Fibroblast of skin of left biceps (primary cell): ENCODE measurements at places on chromosomes 3 and 15.

GRCh38 chr3:133691273-133692107 is 29.7 kb upstream of the TOPBP1 start:
- DNase-seq, result no peak

GRCh38 chr3:10977892-10978510 is 14.5 kb upstream of the SLC6A1 start:
- peak; percentile 39 for DNase-seq

DNA sequence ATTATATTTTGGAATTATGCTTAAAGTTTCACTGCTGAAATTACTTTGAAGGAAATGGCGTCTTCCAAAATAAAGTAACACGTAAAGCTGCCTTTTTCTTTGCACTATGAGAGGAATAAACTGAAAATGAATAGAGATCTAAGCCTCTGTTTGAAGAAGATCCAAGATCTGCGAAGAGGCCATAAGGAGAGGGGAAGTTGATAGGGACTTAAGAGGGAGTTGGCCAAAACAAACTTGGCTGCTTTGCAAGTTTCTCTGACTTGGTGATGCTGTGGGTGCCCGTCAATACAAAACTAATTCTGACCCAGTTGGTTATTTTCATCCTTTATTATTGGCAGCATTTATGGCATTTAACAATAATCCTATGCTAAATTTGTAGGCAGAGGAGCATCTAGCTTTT is 190.2 kb upstream of the GBE1 start:
- DNase-seq, result no peak

DNA sequence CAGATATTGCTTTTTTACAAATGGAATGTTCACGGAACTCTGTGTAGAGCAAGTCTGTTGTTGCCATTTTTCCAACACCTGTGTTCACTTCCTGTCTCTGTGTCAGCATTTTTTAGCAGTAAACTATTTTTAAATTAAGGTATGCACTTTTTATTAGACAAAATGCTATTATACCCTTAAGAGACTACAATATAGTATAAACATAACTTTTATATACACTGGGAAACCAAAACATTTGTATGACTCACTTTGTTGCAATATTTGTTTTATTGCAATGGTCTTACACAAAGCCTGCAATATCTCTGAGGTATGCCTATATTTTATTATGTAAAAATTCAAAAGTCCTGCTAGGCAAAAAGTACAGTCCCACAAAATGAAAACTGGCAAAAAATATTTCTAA is 39.8 kb upstream of the FGF7 start:
- DNase-seq, result peak; percentile 1

DNA sequence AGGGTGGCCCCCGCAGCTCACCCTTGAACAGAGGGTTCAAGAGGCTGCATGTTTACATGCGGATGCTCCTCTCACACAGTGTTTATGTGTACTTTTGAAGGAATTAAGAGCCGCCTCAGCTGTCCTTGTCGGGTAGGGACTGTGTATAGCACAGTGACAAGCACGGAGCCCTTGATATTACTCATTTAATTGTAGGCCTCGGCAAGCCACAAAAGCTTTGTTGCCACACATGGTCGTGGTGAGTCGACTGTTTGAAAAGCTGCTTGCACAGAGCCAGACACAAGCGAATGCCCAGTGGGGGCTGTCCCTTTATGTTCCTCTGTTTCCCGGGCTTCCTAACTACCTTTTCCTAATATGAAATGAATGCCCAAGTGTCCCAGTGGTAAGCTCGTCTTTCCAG is 4.5 kb downstream of the ESYT3 start:
- no peak for DNase-seq

DNA sequence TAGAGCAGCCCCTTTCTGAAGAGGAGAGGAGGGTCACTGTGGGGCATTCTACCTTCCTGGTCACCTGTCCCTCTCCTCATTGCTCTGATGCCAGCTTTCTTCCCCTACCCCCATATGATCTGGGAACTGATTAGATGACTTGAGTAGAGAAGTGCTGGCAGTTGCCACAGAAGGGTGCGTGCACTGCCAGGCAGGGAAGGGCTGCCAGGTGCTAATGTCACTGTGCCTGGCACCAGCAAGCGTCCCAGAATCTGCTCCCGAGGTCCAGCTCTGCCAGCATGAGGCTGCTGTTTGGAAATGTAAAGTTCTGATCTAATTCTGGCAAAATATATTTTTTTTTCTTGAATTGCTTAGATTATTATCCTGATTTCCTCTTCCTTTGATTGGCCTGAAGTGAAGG is 52.8 kb downstream of the PPM1L start:
- DNase-seq, result no peak

GRCh38 chr3:134929976-134930375 is 134.9 kb downstream of the EPHB1 start:
- DNase-seq, result no peak

GRCh38 chr3:195748661-195749060 is 27.9 kb downstream of the MUC20 start:
- DNase-seq, result no peak

DNA sequence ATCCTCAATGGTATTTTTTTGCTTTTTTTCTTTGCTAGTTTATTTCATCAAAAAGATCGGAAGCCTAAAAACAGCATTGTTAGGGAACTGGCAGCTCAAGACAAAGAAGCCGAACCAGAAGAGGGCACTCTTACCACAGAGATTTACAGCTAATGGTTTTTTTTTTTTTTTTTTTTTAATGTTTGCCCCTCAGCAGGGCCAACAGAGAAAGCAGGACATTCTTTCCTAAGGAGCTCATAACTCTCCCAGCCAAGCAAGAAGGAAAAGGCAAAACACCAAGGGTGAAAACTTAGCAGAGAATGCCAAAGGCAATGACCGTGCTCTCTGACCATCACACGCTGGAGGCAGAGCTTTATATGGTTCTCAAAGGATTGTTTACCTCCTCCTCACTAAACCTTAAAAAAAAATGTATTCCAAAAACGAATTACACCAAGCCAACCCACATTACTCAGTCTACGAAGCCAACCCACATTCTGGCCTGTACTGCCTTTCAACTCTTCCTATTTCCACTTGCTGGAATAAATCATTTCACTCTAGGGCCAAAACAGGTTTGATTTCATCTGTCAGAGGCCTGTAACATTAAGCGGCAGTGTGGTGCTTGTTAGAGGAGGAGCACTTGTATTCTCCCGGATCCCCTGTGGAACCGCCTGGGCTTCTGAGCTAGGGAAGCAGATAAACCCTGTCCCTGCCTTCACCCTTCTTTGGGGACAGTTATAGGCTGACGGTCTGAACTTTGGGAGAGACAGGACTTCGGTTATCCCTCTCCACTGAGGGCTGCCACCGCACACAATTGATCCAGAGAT is 35.6 kb upstream of the GYG1 start:
- peak; percentile 76 for DNase-seq

- no peak for DNase-seq
Observed at GRCh38 chr3:20325563-20325962, 139.6 kb upstream of the SGO1 start.

DNA sequence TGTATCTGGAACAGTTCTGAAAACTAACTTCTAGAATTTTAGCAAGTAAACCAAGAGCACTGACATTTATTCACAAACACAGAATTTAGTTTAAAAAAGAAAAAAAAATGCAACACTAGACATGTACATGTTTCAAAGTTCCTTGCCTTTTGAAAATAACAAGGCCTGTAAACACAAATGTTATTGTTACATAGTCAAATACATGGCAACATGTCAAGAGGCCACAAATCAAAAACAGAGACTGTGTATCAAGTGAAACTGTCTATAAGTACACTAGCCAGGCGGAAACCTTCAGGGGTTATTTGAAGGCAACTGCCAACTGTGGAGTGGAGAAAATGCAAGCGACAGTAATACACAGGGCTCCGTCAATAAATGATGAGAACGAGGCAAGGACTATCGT is 547.6 kb downstream of the FOXP1 start:
- no peak for DNase-seq

DNA sequence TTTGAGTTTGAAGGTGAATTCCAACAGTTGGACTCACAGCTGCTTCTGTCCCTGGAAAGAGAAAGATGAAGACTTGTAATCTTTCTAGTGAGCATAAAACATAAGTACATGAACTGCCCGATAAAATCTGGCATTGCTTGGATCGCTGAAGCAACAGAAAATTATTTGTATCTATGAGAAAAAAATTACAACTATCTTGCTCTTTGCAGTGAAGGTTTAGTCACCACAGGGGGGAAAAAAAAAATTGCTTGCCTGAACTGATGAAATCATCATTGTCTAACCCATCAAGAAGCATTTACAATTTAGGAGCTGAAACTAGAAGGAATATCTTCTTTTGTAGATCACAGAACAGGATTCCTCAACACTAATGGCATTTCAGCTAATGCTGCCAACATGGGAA is 20.0 kb downstream of the TMEM207 start:
- DNase-seq, result peak; percentile 18

GRCh38 chr3:38698760-38699159 is 49.3 kb upstream of the SCN5A start:
- no peak for DNase-seq

GRCh38 chr3:142817897-142818296 is 71.0 kb downstream of the PCOLCE2 start:
- no peak for DNase-seq

GRCh38 chr3:194571491-194572142 is 61.6 kb downstream of the TMEM44 start:
- no peak for DNase-seq

DNA sequence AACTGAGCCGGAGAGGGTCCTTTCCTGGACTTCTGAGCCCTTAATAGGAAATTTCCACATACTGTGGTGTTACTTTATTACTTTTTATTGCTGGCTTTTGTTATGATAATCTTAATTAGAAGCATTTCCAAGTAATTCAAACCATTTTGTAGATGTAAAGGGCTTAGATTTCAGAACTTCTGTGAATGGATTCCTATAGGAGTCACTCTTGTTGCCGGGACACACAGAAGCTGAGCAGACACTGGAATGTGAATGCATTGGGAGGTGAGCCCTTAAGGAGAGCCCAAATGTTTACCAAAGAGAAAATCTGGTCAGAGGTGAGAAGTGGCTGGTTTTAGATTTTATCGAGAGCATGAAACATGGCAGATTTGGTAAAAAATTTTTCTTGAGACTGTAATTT is 87.4 kb downstream of the FNDC3B start:
- DNase-seq, result no peak

- no peak for DNase-seq
Observed at GRCh38 chr3:156614642-156615511, 59.5 kb upstream of the TIPARP start.

DNA sequence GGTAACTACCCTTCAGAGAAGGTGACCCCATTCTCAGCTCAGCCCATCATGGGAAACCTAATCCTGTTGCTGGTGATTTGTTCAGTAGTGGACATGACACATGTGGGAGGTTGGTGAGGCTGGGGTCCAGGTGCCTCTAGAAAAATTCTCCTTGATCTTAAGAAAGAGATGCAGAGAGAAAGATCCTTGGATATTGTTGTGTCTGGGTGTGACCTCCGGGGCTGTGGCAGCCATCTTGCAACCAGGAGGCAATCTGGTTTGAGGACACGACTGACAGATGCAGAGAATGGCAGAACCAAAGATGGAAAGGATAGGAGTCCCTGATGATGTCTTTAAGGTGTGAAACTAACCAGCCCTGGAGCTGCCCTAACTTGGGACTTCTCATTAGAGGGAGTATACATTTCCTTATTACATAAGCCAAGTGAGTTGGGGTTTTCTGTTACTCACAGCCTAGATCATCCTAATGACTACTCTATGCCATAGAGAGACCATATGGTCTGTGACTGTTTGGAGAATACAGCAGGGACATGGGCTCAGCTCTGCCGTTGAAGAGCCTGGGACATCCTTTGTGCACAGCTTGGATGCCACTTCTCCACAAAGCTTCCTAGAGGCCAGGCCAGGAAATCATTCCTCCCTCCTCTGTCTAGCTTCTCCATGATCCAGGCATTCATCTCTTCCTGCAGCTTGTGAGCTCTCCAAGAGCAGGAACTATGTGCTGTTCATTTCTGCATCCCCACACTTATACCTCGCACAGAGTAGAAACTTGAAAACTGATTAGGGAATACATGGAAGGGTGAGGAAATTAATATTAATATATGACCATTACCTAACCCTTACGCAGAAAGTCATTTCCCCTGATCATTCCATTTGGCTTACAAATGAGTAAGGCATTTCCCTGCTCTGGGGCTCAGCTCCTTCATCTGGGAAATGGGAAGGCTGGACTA is 45.9 kb downstream of the HRH1 start:
- DNase-seq, result no peak

- DNase-seq, result no peak
Observed at GRCh38 chr3:154900816-154901215, 179.3 kb upstream of the MME start.

- no peak for DNase-seq
Observed at GRCh38 chr3:187758318-187758955, 13.2 kb upstream of the BCL6 start.

GRCh38 chr3:43659250-43659880 is 31.4 kb upstream of the ABHD5 start:
- no peak for DNase-seq

DNA sequence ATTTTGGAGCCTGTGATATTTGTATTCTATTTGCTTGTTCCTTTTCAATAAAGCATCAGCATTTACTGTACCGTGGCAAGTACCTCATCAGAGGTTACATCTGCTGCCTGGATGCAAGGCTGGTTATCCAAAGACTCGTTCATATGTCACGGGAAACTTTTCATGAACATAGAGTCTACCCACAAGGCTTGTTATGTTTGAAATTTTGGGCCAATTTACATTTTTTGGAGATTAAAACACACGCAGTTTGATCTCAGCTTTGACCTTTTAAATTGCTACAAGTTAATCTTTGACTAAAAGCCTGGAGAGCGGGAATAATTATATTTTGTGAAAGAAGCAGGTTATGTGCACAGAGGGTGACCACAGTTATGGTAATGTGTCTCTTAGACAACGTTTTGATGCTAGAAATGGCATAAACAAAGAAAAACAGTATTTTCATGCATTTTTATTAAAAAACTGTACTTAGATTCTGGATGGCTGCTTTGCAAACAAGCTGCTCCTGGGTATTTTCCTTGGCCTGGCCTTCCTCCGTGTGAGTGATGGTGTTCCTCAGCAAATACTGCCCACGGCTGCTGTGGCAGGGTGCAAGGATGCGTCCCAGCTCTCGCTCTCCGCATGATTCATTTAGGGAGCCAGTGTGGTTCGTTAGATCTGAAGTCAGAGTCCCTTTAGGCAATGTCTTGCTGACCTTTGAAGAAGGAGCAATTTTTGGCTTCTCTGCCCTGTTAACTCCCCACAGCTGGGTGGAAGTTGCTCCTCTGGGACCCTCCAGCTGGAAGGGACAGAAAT is 27.1 kb downstream of the CHST2 start:
- no peak for DNase-seq

- DNase-seq, result no peak
Observed at GRCh38 chr3:160671231-160671630, 5.7 kb upstream of the ARL14 start.

- DNase-seq, result no peak
Observed at GRCh38 chr3:141930801-141931200, 54.4 kb downstream of the ATP1B3 start.

DNA sequence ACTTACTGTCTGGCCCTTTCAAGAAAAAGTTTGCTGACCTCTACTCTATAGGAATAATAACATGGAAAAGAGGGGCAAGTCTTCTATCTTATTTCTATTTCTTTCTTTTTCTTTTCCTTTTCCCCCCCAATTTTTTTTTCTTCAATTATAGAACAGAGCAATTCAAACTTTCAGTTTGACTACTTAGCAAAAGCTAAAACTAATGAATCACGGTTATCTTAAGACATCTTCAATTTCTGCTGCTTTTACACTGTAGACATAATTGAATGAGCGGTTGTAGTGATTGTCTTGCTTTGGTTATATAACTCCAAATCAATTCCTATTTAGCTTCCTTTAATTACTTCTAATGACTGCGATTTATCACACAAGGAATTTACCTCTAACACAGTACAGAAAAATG is 74.3 kb upstream of the P2RY1 start:
- DNase-seq, result no peak
